ENCODE measurements at places on chromosomes 11 and 22.

DNA sequence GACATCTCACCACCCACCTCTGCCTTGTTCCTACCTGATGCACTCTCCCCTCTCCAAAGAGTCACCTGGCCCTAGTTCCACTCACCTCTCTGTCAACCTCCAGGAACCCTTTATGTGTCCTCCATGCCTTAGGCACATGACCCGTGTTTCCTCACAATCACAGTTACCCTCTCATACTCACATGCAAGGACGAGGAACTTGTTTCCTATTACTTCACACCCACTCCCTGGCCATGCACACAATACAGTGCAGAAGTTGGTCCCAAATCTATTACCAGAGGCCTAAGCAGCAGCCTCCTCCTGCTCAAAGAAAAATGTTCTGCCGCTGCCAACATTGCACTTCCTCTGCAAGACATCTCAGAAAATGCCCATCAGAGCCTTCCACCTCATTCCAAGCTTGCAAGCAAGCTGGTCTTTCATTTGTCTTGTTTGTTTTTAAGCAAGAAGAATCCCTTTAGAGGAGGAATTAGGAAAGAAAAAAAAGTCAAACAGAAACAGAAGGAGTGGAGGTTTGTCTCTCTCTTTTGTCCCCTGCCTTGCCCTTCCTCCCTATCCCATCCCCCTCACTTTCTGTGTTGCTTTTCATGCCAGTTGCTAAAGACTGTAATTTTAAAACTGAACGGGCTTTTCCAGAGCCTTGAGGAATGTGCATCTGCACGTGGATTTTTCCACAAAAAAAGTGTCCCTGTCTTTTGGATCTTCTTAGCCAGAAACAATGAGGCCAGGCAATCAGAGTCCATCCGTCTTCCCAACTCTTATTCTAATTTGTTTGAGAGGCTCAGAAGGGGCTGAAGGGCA is 63.4 kb downstream of the KCNJ1 start:
- no peak for DNase-seq

DNA sequence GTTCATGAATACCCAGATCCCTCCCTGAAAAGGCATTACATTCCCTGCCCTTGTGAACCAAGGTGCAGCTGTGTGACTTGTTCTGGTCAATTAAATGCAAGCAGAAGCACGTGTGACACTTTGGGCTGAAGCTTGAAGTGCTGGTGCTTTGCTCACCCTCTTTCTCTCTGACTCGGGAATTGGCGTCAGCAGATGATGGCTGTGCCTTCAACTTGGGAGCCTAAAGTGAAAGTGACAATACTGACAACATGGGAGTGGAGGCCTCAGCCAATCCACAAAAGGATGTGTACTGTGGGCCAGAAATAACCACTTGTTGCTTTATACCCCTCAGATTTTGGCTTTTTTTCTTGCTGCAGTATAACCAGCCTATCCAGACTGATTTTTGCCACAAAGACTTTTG is 148.3 kb upstream of the THY1 start:
- DNase-seq, result no peak

DNA sequence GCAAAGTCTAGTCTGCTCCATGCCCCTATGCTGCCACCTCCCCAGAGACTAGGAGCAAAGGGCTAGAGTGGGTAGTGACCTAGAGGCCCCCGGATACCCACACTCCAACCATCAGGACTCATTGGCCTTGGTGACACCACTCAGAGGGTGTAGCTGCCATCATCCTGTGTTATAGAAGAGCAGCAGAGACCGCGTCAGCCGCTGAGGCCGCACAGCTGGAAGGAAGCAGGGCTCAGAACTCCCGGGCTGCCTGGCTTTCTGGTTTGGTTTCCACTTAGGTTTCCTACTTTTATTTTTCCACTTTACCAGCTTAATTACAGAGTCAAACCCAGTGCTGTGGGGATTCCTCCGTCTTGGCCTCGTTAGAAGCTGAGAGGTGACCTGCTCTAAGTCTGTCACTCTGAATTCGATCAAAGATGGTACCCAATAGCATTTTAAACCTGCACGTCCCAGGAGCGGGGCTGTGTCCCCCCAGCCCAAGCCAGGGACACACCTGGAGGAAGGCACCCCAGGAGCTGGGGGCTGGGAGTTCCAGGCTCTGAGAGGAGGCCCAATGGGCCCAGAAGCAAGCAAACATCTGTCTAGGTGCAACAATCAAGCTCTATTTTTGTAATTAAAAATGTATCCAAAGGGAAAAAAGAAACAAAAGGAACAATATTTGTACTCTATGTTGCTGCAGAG is 2.1 kb upstream of the CDKN1C start:
- no peak for DNase-seq

DNA sequence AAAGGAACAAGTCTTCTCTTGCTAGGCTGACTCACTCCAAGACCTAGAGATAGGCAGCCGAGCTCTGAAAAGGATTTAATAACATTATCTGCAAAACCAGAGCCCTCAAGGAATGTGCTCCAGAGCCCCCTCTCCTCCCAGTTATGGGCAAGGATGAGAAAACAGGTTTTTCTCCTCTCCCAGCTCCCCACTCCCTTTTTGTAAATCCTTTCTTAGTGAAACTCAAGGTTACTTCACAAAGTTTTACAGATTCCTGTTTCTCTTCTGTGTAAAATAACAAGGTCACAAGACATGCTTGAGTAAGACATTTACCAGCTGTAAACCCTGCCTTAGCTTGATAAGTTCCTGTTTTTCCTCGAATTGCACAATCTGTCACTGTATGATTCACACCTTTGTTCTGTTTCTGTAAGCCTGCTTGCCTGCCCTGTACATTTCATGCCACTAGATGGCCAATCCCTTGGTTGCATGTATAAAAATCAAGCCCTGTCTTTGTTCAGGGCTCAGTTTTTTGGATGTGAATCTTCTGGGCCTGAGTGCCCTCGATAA is 489.4 kb downstream of the KCNA4 start:
- DNase-seq, result no peak

DNA sequence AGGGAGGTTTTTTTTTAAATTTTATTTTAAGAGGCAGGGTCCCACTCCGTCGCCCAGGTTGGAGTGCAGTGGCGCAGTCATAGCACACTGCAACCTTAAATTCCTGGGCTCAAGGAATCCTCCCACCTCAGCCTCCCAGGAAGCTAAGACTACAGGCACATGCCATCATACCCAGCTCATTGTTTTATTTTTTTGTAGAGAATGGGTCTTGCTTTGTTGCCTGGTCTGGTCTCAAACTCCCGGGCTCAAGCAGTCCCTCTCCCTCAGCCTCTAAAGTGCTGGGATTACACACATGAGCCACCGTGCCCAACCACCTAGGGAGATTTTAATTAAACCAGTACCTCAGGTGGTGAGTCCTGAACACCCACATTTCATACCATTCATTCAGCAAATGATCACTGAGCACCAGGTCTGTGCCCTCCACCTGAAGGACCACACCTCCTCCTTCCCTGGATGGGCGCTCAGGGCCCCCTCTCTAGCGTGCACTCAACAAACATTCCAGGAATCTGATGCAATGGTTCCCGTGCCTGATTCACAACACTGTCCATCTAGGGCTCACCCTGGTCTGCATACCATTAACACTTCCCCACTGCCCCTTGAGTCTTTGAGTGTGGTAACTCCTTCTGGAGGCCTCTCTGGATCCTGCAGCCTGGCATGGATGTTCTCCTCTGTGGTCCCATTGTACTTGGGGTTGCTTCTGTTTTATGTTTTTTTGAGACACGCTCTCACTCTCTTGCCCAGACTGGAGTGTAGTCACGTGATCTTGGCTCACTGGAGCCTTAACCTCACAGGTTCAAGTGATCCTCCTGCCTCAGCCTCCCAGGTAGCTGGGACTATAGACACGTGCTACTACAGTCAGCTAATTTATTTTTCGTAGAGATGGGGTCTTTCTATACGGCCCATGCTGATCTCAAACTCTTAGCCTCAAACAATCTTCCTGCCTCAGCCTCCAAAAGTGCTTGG is 9.6 kb upstream of the MYH9 start:
- DNase-seq, result no peak

- no peak for DNase-seq
Measured at GRCh38 chr11:66048547-66049323, at the start of gene GAL3ST3. Gene GAL3ST3 (minus strand): TSS chr11:66049161. CDS start chr11:66045415, 3,746 bp downstream.

GRCh38 chr11:3942956-3943497 is 87.6 kb downstream of the STIM1 start:
- no peak for DNase-seq

Data from left forelimb (tissue), 1 donor.